CD4-positive, alpha-beta T cell treated with Interleukin-4 for 1 hour (primary cell): ENCODE measurements at places on chromosomes 7 and 10.

- no peak for DNase-seq
These were observed 13.3 kb downstream of the DHTKD1 start for GRCh38 chr10:12081879-12082557.

DNA sequence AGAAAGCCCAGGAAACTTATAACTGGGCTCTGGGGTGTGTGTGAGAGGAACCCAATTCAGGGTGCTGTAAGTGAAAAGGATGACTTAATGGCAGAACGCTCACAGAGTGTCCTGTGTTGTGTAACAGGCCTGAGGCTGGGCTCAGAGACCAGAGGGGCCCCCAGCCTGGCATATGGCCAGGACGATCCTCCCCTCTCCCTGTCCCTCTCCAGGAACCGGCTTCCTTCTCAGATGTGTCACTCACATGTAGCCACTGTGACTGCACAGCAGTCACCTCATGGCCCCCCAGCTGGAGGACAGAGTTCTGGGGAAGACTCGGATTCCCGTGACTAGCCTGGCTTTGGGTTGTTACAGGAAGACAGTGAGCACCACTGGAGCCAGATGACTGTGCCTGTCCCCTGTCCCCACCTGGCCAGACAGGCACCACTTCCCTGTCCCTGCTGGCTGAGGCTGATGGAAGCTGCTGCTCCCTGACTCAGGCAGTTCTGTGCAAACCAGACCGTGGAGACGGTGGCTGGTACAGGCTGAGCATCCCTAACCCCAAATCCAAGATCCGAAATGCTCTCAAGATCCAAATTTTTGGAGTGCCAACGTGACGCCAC is 220.5 kb downstream of the MLLT10 start:
- DNase-seq = no peak

DNA sequence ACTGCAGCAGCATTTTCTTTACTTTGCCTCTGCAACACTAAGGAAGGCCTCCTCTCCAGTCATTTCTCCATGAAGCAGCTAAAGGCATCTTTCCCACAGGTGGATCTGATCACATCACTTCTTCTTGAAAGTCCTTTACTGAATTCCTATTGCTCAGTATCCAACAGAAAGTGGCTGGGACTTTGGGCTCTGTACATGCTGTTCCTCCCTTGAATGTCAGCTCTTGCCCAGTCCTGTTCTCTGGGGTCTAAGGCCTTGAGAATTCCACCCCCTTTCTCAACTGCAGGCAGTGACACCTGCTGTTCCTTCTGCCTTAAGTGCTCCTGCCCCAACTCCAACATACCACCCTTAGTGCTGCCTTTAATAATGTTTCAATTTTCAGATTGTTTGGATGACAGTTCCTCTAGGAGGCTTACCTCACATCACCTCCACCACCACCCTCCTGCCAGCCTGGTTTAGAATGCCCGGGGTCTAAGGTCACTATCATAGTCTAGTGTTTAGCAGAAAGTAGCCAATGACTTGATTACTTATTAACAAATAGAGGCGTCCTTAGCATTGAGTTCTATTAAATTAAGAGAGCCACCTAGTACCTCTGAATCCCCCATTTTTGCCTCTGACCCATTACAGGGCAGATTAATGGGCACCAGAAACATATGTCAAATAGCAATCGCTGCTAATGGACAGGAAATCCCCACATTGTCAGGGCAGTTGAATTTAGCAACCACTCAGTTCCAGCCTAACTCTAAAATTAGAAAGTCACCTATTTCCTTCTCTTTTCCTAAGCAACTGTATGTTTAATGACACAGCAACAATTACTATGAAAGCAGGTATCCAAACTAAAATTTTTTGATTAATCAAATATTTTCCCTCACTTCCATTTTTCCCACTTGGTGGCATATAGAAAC is 11.4 kb downstream of the INHBA start:
- DNase-seq = no peak

DNA sequence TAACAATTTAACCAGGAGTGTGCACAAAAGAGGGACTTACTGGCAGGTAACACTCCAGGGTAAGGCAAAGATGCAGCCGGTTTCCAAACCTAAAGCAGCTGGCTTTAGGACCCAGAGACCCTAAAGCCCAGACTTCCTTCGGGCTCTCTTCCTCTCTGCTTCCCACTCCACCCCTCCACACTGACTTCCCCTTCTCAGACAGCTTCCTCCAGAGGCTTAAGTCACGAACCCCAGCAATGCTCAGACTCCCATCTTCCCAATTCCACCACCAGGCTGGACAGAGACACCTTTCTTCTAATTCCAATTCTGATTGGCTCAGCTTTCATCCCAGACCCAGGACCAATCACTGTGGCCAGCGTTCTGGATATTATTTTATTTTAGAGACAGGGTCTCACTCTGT is 24.8 kb downstream of the STYXL1 start:
- peak; percentile 34 for DNase-seq

- DNase-seq = no peak
These were observed 50.2 kb downstream of the CXCL12 start for GRCh38 chr10:44334621-44335184.

GRCh38 chr7:108525985-108526767 is at the start of gene PNPLA8:
PNPLA8 (minus strand) TSS chr7:108526135; CDS start chr7:108515491, 10,644 bp downstream.
- DNase-seq = peak; percentile 99

DNA sequence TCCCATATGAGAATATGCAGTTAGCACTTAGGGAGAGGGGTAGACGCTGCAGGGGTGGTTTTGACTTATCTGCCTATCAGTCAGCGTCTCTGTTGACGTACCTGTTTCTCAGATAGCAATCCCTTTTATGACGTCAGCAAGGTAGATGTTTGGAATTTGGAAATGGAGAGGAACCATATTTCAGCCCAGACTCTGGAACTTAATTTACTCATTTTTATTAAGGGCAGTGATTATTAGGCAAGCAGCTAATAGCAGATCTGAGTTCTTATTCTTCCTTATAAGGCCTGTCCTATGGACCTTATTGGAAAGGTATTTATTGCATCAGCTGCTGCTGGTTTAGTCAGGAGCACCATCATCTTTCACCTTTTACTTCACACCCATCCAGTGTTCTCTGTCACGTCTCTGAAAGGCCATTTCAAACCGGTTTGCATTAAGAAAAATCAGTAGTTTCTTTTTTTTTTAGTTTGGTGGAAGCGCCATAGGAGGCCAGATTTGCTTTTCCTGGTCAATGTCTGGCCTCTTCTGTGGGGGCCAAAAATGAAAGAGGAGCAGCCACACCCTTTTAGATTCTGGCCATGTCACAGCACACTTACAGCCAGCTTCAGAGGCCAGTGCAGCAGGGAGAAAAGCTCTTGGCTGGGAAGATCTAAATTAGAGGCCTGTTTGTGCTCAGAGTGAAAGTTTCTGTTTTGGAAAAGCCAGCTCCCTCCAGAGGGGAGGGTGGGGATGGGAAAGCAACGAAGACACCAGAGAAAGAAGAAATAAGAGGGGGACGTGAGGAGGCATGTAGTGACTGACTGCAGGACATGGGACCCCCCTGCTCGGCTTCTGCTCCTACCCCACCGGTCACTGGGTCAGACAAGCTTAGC is 146.3 kb downstream of the TCF7L2 start:
- no peak for DNase-seq

DNA sequence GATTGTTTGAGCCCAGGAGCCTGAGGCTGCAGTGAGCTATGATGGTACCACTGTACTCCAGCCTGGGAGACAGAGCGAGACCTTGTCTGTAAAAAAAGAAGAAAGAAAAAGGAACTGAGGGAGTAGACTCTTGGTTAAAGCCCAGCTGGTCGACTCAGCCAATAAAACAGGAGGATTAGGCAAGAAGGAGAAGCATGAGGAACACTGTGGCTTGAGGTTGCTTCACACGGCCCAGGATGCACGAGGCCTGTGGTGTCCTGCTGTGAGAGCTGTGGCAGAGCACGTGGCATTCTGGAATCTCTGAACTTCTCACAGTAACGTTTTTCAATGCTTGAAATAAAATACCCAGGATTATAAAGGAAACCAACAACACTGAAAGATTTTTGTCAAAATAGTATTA is 93.3 kb downstream of the CUL2 start:
- DNase-seq = no peak

DNA sequence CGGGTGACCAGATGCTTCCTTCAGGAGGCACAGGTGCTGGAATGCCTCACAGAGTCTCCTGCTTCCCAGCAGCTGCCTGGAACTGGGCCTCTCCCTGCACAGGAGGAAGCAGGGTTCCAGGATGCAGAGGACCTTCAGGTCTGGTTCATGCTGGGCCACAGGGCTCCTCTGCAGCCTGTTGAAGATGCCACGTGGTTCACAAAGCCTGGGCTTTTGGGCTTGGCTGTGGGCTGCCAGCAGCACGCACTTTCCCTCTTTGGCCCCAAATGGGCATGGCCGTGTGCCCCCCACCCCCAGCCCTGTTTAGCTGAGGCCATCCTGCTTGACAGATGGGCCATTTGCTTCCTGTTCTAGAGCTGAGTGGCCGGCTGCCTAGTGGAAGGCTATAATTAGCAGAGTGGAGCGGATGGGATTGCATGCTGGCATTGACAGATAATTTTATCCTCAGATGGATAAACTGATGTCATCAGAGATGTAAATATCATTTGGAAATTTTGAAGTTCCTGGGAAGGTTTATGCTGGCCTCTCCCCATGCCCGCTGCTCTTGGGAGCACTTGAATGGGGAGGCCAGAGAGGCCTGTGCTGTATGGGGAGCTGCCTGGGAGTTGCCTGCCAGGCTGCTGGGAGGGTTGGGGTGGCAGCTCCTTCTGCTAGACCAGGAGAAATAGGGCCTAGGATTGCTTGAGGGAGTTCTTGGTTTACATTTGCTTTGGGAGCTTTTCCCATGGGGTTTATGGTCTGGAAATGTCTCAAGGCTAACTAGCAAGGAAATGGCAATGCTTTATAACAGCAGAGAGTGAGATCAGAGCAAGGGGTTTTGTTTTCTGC is 28.2 kb downstream of the TSPAN15 start:
- DNase-seq = no peak

DNA sequence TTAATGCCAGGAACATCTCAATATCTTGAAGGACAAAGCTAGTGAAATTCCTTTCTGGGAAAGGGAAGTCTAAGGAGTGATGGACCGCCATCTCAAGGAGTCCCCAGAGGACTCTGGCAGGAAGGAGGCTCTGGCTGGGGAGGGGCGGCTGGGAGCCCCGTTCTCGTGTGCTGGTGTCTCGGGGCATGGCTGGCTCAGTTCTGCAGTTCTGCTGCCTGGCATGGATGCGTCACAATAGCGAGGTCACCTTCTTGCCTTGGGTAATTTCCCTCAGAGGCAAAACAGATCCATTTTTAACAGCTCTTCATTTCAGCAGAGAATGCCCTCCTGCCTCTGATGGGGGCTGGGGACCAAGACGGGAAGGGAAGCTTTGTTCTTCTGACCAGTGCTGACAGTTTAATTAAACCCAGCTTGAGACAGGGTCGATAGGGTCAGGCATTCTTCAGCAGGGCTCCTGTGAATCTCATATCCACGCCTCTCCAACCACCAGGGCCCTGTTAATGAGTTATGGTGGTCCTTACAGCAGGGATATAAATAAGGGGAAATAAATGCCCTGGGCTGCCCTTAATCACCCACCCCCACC is 35.7 kb downstream of the SLIT1 start:
- DNase-seq = no peak

DNA sequence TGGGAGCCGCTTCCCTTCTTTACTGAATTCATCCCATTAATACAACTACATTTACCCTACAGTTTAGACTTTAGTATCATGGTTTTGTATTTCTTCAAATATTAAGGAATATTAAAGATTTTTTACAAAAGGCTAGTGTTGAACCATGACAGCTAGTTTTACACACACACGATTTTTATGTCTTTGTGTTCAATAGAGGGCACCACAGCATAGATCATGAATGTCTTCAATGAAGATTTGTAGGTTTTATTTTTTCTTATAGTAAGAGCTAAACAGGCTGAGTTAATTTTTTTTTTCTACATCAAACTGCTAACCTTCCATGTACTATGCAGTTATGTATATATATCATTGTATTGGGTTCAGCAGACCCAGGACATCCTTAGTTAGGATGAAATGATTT is 76.9 kb downstream of the SNX10 start:
- no peak for DNase-seq

GRCh38 chr7:69257592-69257991 is 340.7 kb upstream of the AUTS2 start:
- no peak for DNase-seq

DNA sequence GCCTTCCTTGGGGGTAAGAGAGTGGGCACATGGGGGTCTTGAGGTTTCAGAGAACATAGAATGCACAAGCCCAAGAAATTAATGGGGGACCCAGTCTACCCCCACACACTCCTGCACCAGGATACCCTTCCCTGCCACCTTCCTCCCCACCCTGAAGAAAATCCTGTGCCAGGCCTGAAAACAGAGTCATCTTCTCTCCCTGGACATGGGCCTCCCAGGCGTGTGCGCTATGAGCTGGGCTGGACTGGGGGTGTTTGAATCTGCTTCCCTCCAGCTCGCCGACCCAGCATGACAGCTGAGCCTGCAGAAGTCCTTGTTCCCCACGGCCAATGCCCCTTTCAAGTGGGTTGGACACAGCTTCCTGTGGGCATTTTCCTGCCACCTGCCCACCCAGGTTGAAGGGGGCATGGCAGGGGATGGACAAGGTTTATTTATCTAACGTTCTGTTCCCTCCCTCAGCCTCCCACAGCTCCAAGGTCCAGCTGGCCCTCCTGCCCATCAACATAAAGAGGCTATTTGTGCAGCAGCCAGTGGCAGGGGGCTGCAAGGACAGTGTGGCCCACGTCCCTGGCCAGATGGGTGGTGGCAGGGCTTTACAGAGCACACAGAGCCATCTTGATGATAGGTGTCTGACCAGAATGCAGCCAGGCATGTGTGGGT is 141.0 kb downstream of the SH3PXD2A start:
- DNase-seq = no peak

DNA sequence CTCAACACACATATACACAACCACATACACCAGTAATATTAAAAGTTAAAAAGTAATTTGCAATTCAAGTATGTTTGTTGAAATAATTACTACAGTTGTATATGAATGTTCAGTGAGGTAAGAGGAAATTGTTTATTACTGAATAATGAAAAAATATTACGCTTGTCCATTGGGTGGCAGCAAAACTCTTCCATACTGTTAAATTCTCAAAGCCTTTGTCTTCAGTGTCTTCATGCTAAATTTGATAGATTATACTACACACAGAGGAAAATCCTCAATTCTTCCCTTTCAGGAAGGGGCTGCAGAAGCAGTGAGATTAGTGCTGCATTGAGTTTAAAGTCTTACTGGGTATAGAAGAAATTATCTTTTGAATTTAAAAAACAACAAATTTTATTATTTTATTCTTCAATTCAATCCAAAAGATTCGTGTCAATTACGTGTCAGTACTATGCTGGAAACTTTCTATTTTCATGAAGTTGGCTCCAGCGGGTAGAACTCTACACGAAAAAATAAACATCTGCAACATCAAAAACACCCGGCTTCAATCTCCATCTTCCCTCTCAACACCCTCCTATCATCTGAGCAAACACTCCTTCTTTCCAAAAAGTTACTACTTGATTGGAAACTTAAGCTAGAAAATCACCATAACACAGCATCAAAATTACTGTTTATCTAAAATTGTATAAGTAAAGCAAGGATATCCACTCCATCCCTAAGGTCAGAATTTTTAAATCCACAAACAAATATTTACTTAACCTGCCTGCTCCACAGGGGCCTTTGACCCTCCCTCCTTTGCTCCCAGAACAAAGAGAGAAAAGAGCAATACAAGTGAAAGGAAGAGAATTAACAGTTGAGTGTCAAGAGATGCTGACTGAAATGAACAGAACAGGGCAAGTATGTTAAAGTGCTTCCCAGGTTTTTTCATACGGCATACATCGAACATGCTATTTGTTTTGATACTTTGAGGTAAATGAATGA is 37.0 kb upstream of the TES start:
- DNase-seq = peak; percentile 72
